ENCODE measurements at places on chromosomes 4 and X.
A peak's percentile ranks its signal among the peaks of the same experiment; 100 is the strongest.

DNA sequence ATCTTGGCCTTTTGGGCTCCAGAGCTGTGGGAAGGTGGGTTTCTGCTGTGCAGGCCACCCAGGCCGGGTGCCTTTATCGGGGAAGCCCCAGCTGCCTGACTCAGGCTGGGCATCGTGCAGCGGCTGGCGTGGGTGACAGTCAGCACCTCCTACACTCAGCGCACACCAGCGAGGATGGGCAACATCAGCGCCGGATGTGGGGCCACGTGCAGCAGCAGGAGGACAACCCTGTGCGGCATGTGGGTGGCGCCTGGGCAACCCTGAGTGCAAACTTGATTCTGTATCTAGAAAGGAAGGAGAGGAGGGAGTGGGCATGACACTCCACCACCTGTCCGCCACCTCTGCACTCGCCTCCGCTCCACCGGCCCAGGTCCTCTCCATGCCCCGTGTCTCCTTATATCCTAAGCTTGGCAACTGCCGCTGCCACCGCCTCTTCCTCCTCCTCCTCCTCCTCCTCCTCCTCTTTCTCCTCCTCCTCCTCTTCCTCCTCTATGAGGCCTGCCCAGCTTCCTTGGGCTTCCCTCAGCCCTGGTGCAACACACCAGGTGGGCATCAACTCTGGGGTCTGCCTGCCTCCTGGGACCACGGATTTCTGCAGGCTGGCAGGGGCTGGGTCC, 107.4 kb upstream of the AFAP1 start:
- DNase-seq: no peak

DNA sequence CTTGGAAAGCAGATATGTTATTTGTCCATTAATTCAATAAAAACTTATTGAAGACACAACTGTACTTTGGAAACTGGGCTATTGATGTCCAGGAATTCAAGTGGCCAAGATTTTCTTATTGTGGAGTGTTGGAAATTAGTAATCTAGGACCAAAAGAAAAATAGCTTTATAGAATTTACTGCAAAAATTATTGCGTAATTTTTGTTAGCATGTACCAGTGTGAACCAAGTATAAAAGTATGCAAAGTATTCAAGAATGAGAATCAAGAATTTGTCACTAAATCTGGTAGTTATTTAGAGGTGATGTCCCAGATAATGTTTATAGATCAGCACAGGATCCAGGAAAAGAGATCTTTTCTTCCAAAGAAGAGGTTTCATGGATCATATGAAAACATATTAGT, 468.9 kb upstream of the CTSO start:
- no peak for DNase-seq

GRCh38 chrX:100649550-100650356, 5.8 kb downstream of the SRPX2 start:
- no peak for DNase-seq

- peak; percentile 27 for DNase-seq
These were observed 8.8 kb downstream of the TMEM255A start for GRCh38 chrX:120302434-120302833.

DNA sequence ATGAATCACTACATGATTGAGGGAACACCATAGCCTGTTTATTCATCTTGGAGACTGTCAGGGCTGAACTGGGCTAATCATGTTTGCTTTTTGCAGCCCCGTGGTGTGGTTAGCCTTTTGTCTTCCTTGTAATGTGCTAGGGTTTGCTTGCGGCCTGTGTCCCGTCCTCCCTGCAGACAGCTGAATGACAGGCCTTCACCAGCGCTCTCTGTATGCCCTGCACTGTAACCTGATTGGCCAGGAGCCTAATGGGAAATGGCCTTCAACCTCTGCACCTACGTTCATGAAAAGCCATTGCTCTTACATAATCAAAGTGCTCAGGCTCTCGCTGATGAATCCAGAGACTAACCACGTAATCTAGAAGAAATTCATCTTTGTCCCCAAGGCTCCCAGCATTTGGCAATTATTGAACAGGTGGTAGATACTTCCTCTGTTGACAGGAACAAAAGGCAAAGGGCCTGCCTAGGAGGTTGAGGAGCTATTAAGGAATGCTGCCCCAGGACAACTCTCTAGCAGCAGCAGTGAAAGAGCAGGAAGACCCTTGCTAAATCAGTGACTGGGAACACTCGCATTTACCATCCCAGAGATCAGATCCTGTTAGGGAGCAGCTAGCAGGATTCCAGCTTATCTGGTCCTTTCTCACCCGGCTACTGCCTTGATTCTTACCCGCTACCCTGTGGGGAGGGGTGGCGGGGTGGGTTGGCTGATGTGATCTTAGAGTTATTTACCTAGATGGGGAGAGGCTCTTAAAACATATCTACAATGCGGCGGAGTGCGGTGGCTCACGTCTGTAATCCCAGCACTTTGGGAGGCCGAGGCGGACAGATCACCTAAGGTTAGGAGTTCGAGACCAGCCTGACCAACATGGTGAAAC, 42.3 kb upstream of the FAT1 start:
- no peak for DNase-seq

- DNase-seq: no peak
These were observed 86.4 kb upstream of the UXT start for GRCh38 chrX:47745416-47745815.

GRCh38 chr4:170011921-170012628, 14.1 kb downstream of the MFAP3L start:
- DNase-seq: no peak

DNA sequence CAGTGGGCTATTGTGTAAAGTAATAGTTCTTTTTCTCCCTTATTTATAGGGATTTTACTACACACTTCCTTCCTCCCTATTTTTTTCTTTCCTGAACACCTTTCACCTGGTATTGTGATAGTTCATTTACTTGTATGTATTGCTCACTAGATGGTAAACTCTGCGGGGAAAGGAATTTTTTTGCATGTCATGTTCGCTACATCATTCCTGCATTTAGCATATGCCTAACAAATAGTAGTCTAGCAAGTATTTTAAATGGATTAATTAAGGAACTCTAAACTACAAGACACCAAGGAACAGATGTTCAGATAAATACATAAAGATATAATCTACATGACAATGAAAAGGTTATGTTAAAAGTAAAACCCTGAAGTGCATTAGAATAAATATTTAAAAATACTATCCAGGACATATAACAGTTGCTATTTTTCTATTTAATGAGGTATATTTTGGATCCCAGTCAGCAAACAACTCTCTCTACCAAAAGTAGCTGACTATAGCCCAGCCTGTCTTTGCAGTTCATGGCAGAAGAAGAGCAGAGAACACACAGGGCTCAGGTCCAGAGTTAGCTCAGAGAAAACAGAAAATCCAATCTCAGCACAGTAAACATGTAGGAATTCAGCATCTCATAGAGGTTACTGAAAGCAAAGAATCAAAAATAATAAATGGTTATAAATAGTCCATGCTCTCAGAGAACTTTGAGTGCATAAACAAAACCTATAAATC, 87.8 kb downstream of the PACRGL start:
- no peak for DNase-seq

DNA sequence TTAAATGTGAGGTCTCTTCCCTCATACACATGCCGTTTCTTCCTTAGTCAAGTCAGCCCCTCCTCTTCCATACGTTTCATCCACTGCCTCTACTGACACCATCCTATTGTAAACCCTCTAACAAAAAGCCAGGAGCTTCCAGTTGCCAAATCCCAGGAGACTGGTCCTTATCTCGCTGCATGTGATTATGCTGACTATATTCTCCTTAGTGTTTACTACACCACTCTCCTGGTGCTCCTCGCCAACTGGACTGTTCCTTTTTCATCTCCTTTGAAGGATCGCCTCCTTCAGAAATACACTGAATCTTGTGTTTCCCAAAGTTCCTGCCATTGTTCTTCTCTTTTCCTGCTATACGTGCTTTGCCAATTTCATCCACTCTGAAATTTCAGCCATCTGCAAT, 27.7 kb downstream of the MAML3 start:
- DNase-seq: no peak

DNA sequence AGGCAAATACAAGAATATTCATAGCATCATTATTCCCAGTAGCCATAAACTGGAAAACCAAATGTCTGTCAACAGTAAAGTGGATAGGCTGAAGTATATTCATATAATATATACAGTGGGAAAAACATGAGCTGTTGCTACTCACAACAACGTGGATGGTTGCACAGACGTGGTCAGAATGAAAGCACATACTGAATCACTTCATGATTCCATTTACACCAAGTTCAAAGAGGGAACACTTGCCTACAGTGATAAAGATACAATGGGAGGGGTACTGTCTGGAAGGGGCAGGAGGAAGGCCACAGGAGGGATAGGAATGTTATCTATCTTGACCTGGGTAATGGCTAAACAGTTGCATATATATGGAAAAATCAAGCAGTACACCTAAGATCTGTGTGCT, 25.3 kb downstream of the APBB2 start:
- DNase-seq: no peak

DNA sequence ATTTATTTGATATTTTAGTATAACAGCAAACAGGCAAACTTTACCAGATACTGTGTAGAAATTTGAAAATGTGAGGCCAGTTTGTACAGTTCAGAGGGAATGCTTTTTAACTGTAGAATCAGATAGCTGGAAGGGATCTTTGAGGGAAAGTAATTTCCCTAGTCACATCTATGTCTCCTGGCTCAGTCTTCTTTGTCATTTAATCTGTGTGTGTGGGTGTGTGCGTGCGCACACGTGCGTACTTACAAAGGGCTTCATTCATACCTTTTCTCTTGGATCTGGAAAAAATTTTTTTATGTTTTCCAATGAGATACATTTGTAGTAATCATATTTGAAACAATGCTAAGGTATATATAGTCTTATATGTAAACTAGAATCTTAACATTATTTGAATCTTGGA, 44.6 kb downstream of the IL13RA1 start:
- DNase-seq: no peak

- DNase-seq: no peak
These were observed 1.9 kb upstream of the PACRGL start for GRCh38 chr4:20698382-20698781.

DNA sequence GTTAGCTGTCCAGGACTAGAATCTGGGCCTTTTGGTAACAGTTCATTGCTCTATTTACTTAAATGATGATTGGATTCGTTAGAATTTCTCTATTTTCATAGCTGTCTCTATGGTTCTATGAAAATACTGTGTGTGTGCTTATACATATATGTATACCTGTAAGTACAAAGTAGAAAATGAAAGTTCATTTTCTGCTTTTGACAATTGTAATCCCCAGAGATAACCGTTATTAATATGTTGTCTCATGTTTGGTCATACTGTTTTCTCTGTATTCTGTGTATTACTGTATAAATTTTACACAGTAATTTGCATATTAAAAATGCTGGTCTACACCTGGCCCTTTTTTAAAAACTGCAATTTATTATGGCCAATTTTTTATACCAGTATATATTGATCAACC, 55.4 kb downstream of the CLCN3 start:
- no peak for DNase-seq

GRCh38 chr4:168682898-168683500, 186.1 kb downstream of the PALLD start:
- no peak for DNase-seq

DNA sequence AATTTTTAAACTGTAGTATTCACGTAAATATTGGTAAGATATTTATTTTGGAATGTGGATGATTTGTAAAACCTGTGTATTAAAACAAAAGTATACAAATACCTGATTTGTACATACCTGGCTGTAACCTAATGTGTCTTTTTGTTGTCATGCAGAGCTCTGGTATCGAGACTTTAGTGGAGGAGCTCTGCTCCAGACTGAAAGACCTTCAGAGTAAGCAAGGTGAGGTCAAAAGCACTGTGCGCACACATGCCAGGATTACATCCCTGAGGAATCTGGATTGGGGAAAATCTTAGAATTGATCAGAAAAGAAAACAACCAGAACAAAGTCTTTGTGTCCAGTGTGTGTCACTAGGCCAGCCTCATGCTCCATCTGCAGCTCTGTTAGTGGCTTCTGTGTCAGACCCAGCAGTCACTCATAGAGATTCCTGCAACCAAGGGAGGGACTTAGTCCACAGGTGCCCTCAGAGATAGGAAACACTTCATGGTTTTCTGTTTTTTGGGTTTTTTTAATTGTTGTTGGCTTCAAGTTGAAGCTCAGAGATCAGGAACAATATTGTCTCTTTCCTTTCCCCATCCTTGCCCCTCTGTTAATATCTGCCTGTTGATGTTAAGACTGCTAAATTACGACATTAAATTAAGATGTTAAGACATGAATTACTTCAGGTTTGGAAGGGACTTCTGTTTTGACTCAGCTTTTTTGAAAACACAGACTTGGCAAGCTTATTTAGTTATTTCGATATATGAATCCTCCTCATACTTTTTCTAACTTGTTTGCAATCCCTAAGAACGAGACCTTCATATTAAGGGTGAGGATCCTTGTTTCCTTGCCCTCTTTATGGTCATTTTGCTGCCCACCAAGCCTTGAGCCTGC, 52.4 kb upstream of the TBC1D14 start:
- no peak for DNase-seq

DNA sequence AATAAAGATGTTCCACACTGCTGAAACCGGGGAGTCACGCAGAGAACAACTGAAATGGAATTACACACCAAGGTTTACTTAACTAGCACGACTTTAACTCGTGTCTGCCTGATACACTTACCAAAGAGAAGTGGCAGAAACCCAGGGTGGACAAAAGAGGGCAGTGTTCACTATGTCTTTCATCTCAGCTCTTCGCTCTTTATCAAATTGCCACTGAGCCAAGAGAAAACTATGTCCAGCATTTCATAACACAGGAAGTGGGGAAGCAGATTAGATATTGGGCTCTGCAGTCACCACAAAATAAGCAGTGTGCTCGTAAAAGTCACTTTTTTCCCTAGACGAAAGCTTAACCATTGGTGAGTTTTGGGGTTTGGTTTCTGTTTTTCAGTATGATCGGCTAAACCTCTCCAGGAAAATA, 155.7 kb downstream of the CHIC2 start:
- DNase-seq: peak; percentile 35

DNA sequence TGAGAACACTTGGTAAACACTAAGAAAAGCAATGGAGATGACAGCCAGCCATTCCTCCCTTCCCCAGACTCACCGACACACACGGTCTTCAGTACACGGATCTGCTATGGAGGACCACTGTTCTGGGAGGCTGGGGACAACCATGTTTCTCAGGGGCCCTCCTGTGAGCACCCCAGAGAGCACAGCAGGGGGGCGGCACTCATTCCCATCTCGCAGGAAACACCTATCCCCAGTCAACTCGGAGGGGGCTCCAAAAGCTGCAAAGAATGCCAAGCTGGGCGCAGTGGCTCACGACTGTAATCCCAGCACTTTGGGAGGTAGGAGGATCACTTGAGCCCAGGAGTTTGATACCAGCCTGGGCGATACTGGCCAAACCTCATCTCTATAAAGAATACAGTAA, 172.1 kb downstream of the AFAP1 start:
- DNase-seq: no peak

GRCh38 chr4:159049780-159050375, 53.0 kb upstream of the RAPGEF2 start:
- DNase-seq: no peak

GRCh38 chrX:5852941-5853340, 375.7 kb downstream of the NLGN4X start:
- no peak for DNase-seq

DNA sequence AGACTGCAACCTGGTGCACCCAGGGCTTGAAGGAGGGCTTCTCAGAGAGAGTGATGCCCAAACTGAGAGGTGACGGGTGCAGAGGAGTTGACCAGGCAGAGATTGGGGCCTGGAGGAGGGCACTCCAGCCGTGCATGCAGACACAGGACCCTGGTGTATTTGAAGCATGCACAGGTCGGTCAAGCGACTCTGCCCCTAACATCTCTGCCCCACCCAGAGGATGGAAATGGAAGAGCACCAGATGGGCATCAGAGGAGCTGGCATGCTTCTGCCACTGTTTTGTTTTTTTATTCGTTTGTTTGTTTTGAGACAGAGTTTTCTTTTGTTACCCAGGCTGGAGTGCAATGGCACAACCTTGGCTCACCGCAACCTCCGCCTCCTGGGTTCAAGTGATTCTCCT, 320.9 kb downstream of the EVC2 start:
- DNase-seq: no peak

All from GM10248 (cell line).